ENCODE measurements at places on chromosomes 11 and 22.

- DNase-seq = no peak
These were observed 20.4 kb downstream of the BIRC2 start for GRCh38 chr11:102367364-102367763.

DNA sequence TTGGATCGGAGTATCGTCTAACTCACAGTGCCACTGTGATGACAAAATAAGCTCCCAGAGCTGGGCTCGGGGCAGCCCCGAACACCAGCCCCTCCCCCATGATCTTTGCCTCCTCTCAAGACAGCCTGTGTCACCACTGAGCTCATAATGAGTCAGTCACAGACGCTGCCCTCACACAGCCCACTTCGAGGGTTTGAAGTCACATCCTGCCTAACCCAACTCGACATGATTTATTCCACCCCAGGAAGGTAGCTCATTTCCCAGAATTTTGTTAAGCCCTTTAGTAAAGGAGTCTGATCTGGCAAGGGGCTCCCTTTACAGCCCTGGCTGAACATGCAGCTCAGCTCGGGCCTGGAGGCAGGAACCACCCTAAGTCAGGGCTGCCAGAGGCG, 22.8 kb downstream of the MYH9 start:
- DNase-seq = peak; percentile 88

DNA sequence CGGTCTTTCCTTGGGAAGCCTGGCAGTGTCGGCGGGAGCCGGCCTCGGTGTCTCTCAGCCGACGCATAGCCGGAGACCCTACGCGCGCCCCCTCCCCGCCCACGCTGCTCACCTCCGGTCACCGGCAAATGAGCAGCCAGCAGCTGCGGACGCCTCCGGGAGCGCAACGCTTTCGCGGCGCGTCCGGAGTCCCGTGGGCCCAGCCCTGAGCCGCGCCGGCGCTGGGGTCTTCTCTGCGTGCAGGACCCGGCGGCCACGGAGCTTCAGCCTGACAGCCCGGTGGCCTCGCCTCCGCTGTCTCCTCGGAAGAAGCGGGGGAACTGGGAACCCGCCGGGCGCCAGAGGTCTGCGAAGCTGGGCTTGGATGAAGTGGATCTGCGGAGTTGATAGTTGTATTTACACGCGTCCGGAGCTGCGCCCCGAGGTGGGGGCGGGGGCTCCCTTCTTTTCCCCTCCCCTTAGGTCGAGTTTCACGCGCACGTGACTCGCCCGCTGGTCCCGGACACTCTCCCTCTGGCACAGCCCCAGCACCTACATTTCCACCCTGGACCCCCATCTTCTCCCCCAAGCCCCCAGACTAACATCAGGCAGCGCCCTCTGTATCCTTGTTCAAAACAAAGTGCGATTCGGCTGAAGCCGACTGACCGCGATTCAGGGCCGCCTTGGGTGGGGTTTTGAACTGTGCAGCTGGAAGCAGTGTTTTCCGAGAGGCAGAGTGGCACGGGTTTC, at the start of gene SLC43A1:
TSS of gene SLC43A1 (minus strand) at position 371 of the 729 bp plus-strand sequence. CDS start 1,591 bp downstream, outside the sequence.
- DNase-seq = peak; percentile 69

DNA sequence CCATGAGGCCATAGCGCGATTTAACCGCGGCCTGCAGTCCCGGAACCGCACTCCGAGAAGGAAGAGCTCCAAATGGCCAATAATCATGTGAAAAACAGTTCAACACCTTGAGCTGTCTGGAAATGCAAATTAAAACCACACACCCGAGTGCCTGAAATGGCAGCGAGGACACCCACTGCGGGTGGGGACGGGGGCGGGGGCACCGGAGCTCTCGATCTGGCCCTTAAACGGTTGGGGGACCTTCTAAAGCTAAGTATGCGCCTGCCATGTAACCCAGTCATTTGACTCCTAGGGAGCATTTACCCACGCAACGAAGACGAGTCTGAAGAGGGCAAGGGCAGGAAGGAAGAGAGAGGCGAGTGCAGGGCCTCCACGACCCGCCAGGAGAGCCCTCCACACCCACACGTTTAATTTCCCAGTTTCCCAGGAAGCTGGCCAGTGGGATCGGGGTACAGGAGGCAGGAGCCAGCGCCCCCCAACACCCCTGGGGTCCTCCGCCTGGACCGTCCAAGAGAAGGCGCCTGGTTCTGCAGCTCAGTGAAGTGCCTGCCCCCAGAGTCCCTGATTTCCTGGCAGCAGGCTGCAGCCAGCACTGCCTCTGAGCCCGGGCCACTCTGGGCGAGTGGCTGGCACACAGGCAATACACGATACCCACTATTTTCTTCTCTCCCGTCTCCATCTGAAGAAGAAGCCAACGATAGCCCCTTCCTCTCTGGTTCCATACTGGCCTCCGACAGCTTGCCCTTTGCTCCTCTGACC, 1.7 kb downstream of the TTLL8 start:
- no peak for DNase-seq

- no peak for DNase-seq
These were observed 15.8 kb downstream of the ATG16L2 start for GRCh38 chr11:72829884-72830533.

DNA sequence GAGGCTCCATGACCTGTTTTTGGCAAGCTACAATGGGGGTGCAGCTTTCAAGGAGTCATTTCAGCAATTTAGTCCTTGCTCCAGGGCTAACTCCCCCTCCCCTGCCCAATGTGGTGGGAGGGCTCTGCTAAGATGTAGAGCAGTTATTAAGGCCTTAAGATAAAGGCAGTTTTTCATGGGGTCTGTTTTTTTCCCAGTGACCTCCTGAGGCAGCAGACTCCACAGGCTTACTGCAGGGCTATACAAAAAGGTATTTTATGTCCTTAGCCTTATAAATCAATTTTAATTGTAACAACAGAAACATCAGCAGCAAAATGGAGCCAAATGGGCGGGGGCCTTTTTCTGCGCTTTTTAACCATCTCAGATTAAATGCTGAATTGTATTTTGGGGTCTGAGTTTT, 192.3 kb downstream of the KIRREL3 start:
- no peak for DNase-seq

DNA sequence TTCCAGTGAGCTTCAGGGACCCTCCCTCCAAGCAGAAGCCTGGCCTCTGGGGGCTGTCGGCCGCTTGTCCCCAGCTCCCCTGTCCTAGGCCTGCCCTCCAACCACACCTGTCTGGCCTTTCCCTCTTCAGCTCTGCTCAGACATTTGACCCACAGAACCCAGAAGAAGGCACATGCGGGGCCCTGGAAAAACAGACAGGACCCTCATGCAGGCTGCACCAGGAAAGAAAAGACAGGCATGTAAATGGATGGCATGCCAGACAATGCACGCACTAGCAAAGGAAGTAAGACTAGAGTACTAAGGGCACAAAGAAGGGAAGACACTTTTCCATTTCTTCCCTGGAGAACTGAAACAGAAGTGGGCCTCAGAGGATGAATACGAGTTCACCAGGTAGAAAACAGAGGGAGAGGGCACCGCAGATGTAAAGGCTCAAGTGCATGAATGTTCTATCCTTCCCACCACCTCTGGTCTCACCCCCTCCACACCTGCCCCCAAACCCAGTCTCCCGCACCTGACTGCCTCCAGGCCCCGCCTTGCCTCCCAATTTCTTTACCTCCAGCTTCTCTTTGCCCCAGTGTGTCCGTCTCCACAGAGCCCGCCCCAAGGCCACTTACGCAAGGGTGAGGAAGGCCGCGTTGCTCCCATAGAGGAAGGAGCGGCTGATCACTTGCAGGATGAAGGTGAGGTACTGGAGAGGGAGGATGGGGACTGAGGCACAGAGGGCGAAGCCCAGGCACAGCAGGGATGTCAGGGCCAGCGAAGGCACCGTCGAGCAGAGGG, 17.4 kb downstream of the SLC43A3 start:
- no peak for DNase-seq

DNA sequence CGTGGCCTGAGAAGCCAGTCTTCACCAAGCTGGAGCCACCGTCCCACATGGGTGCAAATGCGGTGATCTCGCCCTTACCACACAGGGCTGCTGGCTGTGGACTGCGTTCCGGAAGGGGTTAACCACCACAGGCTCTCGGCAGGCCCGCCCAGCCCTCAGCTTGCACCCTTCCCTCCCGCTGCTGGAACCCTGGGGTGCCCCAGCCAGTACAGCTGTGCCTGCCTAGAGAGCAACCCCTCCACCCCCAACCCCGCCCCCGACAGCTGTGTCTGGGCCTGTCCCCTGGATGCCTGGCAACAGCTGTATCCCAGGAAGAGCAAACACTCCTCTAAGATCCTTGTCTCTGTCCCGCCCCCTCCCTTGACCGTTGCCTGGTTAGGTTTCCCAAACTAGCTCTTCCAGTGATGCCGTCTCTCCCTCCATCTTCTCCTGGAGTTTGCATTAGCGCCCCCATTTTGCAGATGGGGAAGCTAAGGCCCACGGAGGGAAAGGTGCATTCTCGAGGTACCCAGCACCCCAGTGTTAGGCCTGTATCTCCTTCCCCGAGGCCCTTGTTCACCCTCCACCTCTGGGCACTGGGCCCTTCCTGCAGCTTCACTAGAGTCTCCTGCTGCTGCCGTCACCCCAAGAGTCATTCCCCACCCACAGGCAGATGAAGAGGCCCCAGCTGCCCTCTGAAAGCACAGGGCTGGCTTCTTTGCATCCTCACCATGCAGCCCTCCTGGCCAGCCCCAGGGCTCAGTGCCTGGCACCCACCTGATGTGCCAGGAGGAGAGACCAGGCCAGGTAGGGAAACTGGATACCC, 12.6 kb upstream of the COX8A start:
- DNase-seq = peak; percentile 50

- peak; percentile 17 for DNase-seq
These were observed 799.4 kb upstream of the TENM4 start for GRCh38 chr11:80240245-80240644.

GRCh38 chr11:73387594-73388264, 11.5 kb downstream of the RELT start:
- DNase-seq = no peak

DNA sequence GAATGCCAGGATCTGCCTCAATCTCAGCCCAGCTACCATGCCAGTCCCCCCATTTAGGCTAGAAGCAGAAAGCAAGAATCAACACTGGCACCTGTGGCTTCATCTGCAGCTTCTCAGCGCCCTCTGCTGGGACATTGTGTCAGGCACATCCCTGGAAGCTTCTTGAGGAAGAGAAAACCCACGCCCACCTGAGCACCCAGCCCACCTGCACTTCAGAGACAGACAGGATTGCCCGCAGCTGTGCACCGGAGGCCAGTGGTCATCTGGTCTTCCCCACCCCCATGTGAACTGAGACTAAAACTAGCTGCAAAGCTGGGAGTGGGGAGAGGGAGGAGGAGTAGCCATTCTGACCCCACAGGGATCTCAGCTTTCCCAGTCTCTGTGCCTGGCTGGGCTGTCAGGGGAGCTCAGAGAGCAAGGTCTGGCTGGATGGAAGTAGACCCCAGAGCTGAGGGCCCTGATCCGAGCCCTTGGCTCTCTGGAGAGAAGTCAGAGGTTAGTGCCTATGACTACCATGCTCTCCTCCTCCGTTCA, 66.8 kb downstream of the FEZ1 start:
- DNase-seq = peak; percentile 25

GRCh38 chr22:50081426-50082196, 3.6 kb downstream of the MLC1 start:
- no peak for DNase-seq

DNA sequence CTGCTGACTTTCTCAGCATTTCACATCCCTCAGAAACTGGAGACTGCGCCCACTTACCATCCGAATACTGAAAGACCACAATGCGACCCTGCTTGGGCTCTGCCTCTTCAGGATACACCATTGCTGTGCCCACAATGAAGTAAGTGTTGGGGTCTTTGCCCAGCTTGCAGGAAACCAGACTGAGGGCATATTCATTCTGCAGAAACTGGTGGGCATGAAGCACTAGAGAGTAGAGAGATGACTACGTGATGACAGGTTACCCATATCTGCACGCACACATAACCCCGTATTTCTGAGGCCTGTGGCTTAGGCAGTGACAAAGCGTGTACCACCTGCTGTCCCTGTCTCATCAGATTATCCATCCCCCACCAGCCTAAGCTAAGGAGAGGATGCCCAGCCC, 14.6 kb upstream of the VWCE start:
- DNase-seq = no peak

- DNase-seq = no peak
These were observed 9.8 kb upstream of the NUCB2 start for GRCh38 chr11:17266781-17267180.

GRCh38 chr11:79087961-79088318, 352.9 kb downstream of the TENM4 start:
- no peak for DNase-seq

- no peak for DNase-seq
These were observed 158.2 kb downstream of the BUD13 start for GRCh38 chr11:116614306-116615210.

- no peak for DNase-seq
These were observed 17.2 kb downstream of the DCHS1 start for GRCh38 chr11:6638429-6638828.

DNA sequence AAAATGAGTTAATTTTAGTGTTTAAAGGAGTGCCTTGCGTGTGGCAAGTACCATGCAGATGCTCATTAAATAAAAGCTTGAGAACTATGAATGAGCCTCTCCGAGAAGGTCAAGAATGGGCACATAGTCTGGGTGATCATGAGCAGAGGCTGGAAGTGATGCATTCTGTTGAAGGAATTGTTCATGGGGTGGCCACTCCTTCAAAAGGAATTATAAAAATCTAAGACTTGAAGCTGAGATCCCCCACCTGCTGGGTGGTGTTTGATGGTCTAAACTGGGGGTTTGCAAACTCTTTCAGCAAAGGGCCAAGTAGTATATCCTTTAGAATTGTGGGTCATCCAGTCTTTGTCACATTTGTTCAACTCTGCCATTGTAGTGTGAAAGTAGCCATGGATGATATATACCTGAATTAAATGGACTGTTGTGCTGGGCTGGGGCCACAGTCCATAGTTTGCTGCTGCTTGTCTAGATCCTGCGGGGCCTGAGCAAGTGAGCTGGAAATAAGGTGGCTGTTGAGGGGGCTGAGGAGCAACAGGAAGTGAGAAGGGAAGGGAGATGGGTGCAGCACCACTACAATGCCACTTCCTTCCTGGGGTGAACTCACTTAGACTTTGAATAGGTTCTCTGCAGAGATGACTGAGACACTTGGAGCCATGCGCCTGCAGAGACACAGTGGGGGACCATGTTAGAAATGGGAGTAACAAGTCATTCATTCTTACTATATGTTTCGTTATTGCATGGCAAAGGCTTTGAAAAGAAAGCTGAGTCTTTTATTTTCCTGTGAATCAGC, 179.0 kb downstream of the SNX19 start:
- DNase-seq = peak; percentile 12

DNA sequence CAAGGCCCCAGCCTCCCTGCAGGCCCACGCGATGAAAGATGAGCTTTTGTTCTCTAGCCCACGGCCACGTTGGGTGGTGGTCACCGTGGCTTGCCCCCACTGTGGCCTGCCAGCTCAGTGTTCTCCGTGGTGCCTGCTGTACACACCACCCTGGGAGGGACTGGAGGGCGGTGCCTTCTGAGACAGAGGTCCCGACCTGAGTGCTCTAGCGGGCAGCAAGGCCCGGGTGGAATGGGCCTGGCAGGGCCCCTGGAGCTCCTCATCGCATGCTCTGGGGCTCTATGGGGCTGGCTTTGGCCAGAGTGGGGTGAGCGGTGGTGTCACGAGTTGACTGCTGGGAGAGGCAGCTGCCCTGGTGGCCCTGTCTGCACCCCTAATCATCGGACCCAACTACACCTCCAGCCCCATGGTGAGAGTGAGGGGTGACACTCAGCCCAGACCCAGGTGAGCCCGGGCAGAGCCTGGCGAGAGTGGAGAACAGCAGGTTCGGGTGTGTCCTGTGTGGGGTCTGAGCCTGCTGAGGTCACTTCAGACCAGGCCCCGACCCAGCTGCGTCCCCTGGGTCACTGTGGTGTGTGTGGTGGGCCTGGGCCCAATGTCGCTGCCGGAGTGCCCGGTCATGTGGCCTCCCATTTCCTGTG, 541.9 kb downstream of the TBC1D22A start:
- DNase-seq = no peak
